Left renal pelvis (tissue), 4 donors: ENCODE measurements at places on chromosomes 2 and 18.
A peak's percentile ranks its signal among the peaks of the same experiment; 100 is the strongest.

DNA sequence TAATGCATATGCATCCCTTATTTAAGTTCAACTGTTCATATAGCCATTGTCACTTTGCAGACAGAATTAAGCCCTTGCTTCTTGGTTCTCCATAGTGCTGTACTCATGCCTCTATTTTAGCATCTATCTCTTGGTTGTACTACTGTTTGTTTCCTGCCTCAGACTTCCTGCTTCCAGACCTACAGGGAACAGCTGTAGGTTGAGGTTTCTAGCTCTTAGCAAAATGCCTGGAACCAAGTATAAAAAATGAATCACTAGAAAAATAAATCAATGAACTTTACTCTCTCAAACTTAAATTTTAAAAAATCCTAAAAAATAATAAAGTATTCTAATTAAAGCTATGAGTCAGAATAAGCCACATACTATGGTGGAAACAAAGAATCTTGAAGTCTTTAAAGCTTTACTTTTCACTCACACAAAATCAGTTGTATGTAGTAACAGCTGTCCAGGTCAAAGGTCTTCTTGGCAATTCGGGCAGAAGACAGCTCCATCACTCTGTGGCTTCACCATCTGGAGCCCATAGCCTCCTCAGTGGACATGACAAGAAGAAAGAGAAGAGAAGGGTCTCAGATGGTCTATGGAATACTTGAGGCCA, 1228.1 kb upstream of the GYPC start:
- no peak for DNase-seq

GRCh38 chr2:200695601-200696000, 109.8 kb downstream of the AOX1 start:
- no peak for DNase-seq

DNA sequence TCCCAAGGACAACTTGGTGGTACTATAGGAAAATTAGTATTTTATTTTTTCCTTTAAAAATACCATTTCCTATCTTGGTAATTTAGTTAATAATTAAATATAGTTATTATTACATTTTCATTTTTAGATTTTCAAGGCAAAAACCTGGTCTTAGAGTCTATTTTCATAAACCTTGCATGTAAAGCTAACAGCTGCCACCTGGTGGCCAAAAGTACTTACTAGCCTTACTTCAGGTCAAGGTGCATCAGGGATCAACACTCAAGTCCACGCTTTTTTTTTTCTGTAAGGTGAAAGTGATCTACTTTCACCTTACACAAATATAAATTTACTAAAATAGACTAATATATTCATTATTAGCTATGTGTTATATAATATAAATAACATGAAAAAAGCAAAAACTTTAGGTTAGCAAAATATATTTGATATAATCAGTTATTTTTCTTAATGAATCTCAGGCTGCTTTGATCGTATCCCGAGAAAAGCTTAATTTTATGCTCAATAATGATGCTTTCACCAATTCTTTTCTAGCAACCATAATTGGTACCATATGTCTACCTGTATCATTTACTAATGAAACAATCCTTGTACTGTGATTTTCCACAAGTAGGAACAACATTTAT, 62.5 kb downstream of the RELCH start:
- peak; percentile 16 for DNase-seq

- no peak for DNase-seq
Observed at GRCh38 chr2:46763861-46764260, 151.7 kb downstream of the MCFD2 start.

DNA sequence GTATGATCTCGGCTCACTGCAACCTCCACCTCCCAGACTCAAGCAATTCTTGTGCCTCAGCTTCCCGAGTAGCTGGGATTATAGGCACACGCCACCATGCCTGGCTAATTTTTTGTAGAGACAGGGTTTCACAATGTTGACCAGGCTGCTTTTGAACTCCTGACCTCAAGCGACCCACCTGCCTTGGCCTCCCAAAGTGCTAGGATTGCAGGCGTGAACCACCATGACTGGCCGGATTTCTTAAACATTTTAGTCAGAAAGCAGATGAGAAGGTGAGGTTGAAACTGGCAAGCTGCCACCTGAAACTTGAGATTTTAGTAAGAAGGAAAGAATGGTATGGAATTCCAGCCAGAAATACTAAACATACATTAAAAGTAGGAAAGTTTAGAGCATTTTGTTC, 31.9 kb downstream of the KLHL23 start:
- DNase-seq = no peak

DNA sequence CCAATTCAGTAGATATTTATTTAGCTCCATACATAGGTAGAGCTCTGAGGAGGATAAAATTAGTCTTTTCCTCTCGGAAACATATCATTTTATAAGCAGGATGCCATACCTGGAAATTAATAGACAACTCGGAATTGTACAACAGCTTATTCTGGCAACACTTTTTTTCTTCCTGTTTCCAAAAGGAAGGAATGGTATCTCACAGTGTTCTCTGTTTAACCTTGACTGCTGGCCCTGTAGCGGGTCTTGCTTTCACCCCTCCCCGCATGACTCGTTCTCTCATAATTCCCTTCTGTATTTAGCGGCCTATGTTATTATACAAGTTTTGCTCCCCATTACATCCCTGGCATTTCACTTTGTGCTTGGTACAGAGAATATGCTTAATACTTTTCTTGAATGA, 2.5 kb upstream of the KYNU start:
- no peak for DNase-seq

- DNase-seq = no peak
Observed at GRCh38 chr2:80348953-80349352, 44.4 kb upstream of the LRRTM1 start.

DNA sequence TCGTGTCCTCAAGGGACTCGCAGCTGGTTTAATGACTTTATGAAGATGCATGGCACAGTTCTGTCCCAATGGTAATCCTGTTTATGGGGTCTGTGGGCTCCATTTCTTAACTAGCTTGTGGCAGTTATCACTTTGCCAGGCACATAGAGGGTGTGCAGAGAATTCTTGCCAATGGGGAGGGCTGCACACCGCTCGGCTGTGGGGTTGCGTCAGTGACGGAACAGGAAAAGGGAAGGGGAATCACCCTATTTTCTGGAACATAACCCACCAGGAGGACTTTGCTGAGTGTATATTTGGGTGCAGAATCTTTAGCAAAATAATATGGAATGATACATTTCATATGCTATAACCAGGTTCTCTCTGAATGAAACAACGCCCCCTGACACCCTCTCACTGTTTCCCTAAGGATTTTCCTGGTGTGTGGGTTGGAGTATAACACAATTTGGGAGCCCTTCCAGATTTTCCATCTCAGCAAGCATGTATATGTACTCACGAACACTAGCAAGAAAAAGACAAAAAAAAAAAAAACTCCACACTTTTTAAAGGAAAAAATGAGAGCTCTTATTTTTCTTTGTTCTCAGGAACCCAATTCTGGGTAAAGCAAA, 43.9 kb upstream of the TRIB2 start:
- DNase-seq = no peak

GRCh38 chr18:62523631-62524439, 1.0 kb downstream of the ZCCHC2 start:
- DNase-seq = no peak

- no peak for DNase-seq
Observed at GRCh38 chr2:126495189-126495588, 160.8 kb upstream of the GYPC start.

DNA sequence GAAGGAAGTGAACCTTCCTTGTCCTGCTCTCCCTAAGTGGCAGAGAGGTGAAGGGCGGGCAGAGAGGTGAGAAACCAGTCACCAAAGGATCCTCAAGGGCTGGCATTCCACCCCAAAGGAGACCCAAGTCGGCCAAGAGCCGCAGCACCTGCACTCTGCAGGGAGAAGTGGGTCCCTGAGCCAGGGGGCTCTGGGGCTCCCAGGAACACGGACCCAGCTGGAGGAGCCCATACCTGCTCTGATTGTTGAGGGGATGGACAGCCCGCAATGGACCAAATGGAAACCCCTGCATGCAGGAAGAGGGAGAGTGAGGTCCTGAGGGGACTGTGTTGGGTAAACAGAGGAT, 233.3 kb downstream of the ATAD2B start:
- DNase-seq = no peak

DNA sequence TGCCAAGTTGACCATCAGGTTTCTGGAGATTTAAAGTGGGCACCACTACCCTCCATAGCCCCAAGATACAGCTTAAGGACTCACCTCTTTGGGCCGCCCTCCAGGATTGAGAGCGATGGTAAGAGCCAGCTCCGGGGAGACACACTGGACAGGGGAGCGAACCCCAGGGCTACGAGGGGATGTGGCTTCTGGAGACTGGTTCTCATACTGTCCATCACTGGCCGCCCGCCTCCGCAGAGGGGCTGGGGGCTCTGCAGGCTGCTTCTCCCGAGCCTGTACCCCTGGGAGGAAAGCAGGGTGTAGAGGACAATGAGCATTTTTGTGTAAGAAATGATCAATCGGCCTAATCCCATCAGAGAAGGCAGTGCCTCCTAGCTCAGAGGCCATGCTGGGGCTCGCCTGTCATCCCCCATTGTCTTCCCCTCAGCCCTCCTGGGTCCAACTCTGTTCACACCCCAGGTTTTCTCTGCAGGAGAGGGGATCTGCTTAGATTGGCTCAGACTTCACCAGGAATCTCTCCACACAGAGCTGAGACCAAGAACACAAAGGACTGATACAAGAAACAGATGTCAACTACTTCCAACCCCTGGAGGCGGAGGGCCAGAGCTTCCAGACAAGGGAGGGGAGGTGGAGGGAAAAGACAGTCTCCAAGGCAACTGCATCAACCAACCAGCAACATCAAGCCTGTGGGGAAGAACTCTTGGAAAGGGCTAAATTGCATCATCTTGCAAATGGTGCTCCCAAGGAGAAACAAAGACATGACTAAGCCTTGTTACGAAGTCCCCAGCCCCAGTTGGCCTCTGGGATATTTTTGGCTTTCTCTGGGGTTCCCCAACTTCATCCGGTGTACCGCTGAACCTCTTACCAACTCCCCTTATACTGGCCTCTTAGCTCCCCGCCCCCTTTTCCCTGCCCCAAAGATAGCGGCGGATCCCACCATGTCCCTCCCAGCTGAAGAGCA, 166.6 kb downstream of the TNS1 start:
- DNase-seq = peak; percentile 46

DNA sequence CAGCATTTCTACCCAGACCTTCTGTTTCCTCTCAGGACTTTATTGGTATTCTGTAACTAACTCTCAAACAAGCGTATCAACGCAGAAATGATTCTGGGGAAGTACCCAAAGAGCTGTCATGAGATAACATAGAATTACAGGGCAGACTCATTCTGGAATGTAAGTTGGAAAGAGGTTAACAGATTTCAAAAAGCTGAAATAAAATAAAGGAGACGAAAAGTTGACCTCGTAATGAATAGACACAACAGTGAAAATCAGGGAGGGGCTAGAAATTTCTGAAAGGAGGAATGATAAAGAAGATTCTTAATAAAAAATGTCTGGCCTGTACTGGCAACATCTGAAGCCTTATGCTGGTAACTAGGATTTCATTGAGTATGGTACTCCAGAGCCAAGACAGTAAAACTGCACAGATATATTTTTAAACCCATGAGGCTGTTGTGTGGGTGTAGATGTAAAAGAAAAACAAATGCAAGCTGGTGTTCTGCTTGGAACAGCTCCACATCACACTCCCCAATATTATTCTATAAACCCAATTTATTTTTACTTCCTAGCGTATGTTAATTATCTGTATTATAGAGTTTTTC, 23.9 kb downstream of the RBMS1 start:
- no peak for DNase-seq

GRCh38 chr2:1238598-1239138, 174.6 kb upstream of the TPO start:
- DNase-seq = no peak

DNA sequence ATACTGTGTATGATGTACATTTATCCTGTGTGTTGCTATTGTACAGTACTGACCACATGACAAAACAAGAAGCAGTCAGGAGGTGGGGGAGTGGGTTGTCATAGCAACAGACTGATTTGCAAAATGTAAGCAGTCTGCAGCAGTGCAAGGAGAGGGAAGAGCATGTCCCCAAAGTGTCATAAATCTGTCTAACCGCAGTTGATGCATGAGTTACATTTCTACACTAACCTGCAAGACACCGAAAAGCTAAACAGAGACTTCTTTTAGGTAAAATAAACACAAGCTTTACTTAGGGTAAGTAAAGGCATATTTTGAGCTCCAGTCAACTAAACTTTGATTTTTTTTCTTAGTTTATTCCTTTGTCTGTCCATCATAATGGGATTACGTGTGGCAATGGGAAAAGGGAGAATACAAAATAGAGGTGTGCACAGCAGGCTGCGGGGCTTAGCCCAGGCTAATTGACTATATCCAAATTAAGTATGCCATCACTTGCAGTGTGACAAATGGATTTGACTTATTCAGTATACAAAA, 134.5 kb downstream of the MEIS1 start:
- DNase-seq = no peak

GRCh38 chr2:227204452-227204851, 40.0 kb downstream of the COL4A3 start:
- no peak for DNase-seq

DNA sequence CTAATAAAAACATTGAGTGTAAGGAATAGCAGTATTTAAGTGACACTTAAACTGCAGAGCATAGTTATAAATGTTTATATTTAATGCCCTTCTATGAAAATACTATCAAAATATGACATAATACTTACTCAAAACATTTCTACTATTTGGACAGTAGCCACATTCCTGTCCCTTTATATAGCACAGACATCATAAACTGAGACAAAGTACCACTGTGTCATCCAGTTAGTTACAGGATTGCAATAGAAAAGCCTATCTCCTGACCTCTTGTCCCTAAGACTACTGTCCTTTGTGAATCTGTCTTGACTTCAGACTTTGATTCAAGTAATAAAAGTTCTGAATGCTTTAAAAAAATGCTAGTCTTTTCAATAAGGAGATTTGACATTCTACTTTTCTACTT, 1528.5 kb upstream of the NXPH2 start:
- DNase-seq = no peak

GRCh38 chr2:108182489-108182888, 57.3 kb upstream of the SULT1C3 start:
- no peak for DNase-seq

GRCh38 chr18:79465392-79465991, 69.8 kb downstream of the NFATC1 start:
- no peak for DNase-seq

DNA sequence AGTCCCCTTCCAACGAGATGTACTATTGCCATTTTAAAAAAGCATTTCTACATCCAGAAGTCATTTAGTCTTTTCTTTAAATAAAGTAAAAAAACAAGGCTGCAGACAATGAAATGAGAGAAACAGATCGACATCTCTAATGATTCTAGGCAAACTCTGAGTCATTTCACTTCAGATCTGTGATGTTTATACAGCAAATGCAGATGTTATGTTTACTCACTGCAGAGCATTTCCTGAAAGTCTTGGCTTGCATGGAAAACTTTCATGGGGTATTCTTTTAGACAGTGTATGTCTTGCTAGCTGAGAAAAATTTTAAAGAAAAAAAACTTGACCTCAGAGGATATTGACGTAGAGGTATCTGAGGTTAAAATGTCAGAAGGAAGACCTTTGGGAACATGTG, 797.4 kb downstream of the CNTNAP5 start:
- DNase-seq = no peak

GRCh38 chr2:120673571-120674061, 62.1 kb upstream of the GLI2 start:
- DNase-seq = no peak
